ENCODE measurements at places on chromosomes 2 and 18.

GRCh38 chr2:43846140-43846793 is 7.5 kb downstream of the ABCG8 start:
- DNase-seq = no peak

DNA sequence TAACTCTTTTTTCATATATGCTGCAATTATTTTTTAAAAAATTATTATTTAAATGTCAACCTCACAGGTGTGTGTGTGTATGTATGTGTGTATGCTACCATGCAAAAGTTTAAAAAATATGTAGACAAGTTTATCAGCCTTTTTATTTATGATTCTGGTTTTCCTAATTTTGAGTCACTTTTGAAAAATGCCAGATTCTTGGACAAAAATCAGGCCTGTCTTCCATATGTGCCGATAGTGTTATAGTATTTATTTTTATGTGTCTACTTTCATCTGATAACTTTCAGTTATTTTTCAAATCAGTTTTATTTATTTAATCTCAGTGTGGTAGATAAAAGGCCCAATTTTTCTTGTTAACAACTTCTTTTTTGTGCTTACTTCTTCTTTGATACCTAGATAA is 176.2 kb downstream of the RDH14 start:
- DNase-seq = no peak

DNA sequence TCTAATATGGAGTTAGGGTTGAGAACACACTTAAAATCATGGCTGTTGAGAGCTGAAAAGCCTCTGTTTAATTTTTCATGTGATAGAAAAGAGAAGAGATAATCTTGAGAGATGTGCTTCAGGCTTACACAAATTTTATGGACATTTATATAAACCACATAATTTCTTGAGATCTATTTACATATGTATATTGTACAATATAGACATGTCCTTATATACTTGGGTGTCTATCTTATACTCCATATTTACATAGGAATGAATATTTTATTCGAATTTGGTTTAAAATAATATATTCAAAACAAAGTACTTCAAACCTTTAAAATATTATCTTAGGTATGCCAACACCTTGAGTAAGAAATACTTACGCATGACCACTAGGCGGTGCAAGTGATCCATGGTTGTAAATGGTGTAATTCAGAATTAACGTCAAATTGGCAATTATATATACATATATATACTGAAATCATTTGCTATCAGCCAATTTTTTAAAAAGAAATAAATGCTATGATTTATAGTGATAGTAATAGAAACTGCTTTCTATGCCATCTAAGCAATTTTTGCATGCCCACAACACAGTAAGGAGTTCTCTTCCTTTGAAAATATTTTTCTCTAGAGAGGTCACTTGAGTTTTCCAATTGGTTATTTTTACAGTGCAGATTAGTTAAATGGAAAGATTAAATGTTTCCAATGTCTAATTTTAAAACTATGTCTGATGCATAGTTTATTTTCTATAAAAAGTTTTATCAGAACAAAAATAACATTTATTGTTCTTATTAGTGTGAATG is 37.6 kb upstream of the SPAG16 start:
- no peak for DNase-seq

DNA sequence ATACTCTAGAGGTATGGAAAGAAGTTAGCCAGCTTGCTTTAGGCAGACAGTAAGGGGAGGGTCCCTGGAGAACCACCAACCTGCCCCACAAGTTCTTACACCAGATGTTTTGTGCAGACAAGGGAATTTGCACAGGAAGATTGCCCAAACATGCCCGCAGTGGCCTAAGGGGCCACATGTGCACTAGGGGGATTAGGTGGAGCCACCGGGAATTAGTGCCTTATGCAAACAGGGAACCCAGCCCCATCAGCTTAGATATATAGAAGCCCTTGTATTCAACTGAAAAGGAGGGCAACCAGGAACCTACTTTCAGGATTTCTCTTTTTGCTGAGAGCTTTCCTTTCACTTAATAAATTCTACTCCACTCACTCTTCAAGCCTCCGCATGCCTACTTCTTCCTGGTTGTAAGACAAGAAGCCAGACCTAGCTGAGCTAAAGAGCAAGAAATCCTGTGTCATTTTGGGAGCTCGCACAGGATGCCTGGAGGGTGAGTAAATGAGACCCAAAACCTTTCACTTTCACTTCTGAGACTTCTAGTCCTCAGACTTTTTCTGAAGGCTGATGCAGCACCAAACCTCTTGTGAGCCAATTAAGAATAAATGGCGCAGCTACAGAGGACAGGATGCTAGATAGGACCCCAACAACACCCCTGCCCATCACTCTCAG is 146.3 kb downstream of the GCA start:
- no peak for DNase-seq

GRCh38 chr18:10052871-10053270 is 139.1 kb downstream of the VAPA start:
- DNase-seq = no peak

GRCh38 chr2:204436230-204436629 is 109.0 kb upstream of the PARD3B start:
- no peak for DNase-seq

- DNase-seq = no peak
These were observed 11.6 kb upstream of the BOK start for GRCh38 chr2:241546771-241547498.

- no peak for DNase-seq
These were observed 20.4 kb downstream of the GDF7 start for GRCh38 chr2:20687260-20687832.

DNA sequence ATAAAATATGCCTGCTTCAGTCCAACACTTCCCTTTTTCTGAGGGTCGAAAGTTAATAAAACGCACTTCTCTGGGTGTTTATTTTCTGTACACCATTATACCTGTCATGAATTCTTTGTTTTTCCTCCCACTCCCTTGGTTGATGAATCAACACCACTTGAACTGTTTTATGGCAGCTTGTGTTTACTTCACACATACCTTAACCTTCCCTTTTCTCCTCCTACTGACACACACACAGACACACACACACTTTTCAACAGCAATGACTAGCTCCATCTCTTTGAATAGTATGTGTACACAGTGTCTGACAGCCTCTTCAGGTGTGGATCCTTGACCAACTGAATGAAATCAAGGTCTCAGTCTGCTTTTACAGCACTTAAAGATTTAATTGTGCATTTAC is 91.3 kb downstream of the SATB2 start:
- no peak for DNase-seq

- no peak for DNase-seq
These were observed 2.6 kb upstream of the ASXL3 start for GRCh38 chr18:33575451-33575850.

DNA sequence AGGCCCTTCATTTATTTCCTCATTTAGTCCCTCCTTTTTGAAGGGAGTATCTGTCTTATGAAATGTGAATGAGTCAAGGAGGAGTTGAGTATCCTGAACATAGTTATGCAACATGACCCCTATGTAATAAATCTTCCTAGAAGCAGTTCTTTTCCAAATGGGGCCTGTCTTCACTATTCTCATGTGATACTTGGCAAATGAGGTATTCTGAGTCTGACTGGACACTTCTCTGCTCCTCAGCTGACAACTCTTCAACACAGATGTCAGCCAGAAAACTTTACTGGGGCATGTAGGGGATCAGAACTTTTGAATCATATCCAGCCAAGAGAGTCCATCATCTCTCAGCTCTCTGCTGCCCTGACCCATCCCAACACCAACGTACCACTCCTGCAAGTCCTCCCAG is 291.6 kb downstream of the ZNF385B start:
- no peak for DNase-seq
